ENCODE measurements at places on chromosomes 3 and 15.

DNA sequence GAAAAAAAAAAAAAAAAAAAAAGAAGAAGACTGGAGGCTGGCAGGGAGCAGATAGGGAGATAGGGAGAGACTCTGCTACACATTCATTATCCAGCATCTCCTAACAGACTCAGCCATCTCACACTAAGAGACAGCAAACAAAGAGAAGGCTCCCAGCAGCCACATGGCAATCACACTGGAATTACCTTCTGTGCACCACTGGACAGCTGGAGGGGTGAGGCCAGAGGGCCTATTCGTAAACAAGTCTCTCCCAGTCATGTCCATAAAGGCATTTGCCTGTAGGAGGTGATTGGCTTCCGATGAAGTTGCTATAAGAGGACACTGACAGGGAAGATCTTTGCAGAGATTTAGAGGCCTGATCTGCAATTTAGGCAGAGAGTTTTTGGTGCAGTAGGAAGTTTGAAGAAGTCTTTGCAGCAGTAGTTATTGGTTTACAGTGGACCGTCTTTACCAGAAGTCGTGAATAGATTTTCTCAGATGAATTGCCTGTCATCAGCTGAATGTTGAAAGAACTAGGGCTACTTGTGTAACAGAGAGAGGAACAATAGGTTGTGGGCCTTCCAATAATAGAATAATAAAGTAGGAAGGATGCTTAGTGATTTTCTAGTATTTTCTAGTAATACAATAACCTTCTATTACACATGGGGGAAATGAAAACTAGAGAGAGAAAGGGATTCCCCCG, 89.7 kb downstream of the TP63 start:
- H3K27me3 ChIP-seq = no peaks in the 10 kb centered on the region
- no peak overlapping the region for H3K27ac ChIP-seq
- no peaks in the 10 kb centered on the region for H3K4me1 ChIP-seq
- H3K4me3 ChIP-seq = no peak overlapping the region

DNA sequence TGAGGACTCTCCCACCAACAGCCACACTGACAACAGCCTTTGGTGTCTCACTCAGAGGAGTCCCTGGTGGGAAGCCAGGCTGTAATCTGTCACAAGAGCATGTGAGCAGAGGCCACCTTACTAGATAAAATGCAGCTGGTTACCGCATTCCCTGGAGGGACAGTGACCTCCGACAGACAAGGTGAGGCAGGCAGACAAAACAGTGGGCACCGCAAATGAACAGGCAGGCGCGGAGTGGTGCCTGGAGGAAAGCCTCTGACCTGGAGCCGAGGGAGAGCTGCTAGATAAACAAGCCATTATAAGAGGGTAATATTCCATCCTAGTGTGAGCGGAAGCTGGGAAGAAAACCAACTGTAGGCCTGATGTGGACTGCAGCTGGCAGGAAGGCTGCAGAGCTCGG, 736.4 kb downstream of the FHIT start:
- H3K4me3 ChIP-seq = no peak overlapping the region
- no peak for DNase-seq
- no peaks in the 10 kb centered on the region for H3K36me3 ChIP-seq
- no peaks in the 10 kb centered on the region for H3K27me3 ChIP-seq
- H3K27ac ChIP-seq = no peak overlapping the region

DNA sequence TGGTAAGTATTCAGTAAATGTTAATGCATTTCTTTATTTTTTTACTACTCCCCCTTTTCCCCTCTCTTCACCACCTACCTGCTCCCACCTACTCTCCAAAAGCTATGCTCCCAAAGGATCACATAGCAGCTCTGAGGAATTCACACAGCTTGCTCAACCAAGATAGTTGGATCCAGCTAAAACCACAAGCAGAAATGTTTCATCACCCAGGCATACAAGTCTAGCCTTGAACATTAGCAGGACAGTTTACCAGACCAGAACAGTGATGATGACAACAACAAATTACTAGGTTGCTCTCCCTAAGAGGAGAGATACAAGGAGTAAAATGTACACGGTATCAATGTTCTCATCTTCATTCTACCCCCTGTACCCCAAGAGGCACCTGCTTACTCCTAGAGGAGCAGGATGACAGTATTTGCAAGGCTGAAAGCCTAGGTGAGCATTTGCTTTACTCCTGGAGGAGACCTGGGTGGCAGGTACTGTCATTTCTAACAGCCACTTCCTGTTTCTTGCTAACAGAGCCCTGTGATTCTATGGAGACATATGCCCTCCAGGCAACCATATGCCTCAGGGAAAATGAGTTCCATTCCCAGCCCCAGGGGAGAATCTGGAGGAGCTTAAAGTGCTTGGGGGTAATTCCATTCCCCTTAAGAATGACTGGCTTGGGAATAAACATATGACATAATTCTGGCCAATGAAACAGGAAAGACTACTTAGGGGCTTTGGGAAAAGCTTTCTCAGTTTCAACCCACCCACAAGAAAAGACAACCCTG, 237.5 kb downstream of the NTRK3 start:
- DNase-seq = no peak
- no peaks in the 10 kb centered on the region for H3K27me3 ChIP-seq

- no peak overlapping the region for H3K27ac ChIP-seq
- H3K27me3 ChIP-seq = no peaks in the 10 kb centered on the region
- H3K4me1 ChIP-seq = peaks cover 4% of the 10 kb centered on the region
- no peak overlapping the region for H3K4me3 ChIP-seq
- H3K36me3 ChIP-seq = no peaks in the 10 kb centered on the region
These were observed 311.0 kb downstream of the WDR72 start for GRCh38 chr15:53448232-53449015.

GRCh38 chr15:71455107-71455506, 339.8 kb downstream of the THSD4 start:
- H3K4me1 ChIP-seq = peaks cover 3% of the 10 kb centered on the region
- H3K36me3 ChIP-seq = no peaks in the 10 kb centered on the region
- no peaks in the 10 kb centered on the region for H3K27me3 ChIP-seq
- DNase-seq = no peak
- H3K4me3 ChIP-seq = no peak overlapping the region

- H3K4me3 ChIP-seq = no peak overlapping the region
- no peak overlapping the region for H3K27ac ChIP-seq
- no peaks in the 10 kb centered on the region for H3K36me3 ChIP-seq
- no peak for DNase-seq
These were observed 8.5 kb upstream of the CTXND1 start for GRCh38 chr15:80260551-80260950.

- H3K4me1 ChIP-seq = no peaks in the 10 kb centered on the region
- DNase-seq = no peak
- H3K4me3 ChIP-seq = no peak overlapping the region
- H3K27me3 ChIP-seq = no peaks in the 10 kb centered on the region
- no peaks in the 10 kb centered on the region for H3K36me3 ChIP-seq
These were observed 59.8 kb downstream of the EXOG start for GRCh38 chr3:38555926-38556325.

DNA sequence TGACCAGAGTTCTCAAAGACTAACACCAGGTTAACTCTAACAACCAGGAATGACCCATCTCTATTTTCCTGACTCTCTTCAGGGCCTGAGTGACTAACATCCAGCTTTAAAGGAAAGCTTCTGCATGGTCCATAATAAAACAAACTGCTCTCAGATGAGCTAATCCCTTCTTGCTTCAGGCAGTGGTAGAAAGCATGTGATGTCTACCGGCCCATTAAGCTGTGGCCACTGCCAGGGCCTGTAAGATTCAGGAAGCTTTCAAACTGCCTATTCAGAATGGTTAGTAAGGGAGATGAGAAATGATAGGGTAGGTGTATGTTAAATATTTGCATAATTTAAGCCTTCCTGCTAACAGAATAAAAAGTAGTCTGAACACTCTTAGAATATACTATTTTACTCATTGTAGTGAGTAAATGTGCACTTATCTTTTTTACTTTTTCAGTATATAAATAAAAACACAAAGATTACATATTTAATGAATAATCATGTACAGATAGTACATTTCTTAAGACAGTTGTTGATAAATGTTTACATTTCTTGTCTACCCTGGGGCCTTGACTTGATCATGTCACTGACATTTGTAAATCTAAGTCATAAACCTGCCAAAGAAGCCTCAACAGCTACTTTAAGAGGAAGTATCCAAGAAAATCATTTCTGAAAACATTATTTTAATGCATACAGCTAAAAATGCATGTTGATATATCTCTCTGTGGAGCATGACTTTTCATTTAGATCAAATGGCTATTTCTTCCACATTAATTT, 222.0 kb downstream of the MCTP2 start:
- no peak overlapping the region for H3K27ac ChIP-seq
- DNase-seq = no peak
- no peak overlapping the region for H3K4me3 ChIP-seq

- no peak overlapping the region for H3K27ac ChIP-seq
- DNase-seq = no peak
- H3K27me3 ChIP-seq = no peaks in the 10 kb centered on the region
- H3K4me1 ChIP-seq = no peaks in the 10 kb centered on the region
- peaks cover 3% of the 10 kb centered on the region for H3K36me3 ChIP-seq
These were observed 206.4 kb downstream of the STAG1 start for GRCh38 chr3:136545664-136546268.

DNA sequence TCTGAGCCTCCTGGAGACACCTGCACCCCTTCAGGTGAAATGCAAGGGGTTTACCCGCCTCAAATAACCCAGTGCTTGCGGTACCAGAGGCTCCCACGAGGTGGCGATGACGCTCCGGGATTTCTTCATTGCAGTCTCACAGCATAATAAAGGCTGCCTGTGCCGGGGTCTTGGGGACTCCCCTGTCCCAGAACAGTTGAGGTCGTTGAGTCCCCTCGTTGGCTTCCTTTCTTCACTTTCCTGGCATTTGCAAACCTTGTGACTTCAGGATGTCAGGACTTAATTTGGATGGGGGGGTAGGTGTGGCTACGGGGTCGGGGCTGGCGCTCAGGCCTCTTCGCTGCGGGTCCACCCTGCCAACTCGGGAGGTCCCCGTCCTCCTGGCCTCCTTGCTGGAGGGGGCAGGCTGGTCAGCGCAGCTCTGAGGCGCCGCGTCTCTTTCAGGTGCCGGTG, 1.3 kb downstream of the GNAT1 start:
- peak; percentile 80 for DNase-seq
- H3K4me3 ChIP-seq = no peak overlapping the region
- H3K27ac ChIP-seq = no peak overlapping the region

DNA sequence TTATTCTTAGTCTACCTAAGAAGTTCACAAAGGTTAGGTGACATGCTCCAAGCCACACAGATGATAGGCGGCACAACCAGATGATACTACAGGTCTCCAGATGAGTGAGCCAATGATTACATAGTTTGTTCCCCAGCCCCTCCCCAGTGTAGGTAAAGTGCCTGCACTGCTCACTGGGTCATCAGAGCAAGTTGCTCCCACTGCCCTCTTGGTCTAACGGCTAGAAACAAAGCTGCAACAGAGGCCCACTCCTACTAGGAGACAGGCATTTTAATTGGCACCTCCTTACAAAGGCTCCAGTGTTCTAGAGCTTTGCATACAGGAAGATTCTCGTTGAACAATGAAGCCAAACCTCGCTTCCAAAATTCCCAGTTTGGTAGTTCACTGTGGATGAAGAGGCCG, 47.3 kb downstream of the TMEM44 start:
- no peak for DNase-seq
- H3K4me1 ChIP-seq = peaks cover 2% of the 10 kb centered on the region
- peaks cover 60% of the 10 kb centered on the region for H3K36me3 ChIP-seq

- DNase-seq = no peak
- H3K27me3 ChIP-seq = no peaks in the 10 kb centered on the region
- no peaks in the 10 kb centered on the region for H3K4me1 ChIP-seq
These were observed 359.1 kb downstream of the EPHB1 start for GRCh38 chr3:135154186-135154585.

GRCh38 chr3:58419780-58420507, 13.7 kb downstream of the PDHB start:
- H3K27me3 ChIP-seq = no peaks in the 10 kb centered on the region
- peaks cover 3% of the 10 kb centered on the region for H3K4me1 ChIP-seq
- DNase-seq = no peak

GRCh38 chr3:114645392-114645791, 351.6 kb downstream of the TIGIT start:
- no peak overlapping the region for H3K4me3 ChIP-seq
- H3K36me3 ChIP-seq = no peaks in the 10 kb centered on the region
- no peak overlapping the region for H3K27ac ChIP-seq
- no peaks in the 10 kb centered on the region for H3K27me3 ChIP-seq
- H3K4me1 ChIP-seq = peaks cover 5% of the 10 kb centered on the region
- DNase-seq = no peak

- H3K36me3 ChIP-seq = no peaks in the 10 kb centered on the region
- H3K27me3 ChIP-seq = peaks cover 15% of the 10 kb centered on the region
- H3K4me1 ChIP-seq = peaks cover 4% of the 10 kb centered on the region
These were observed 89.7 kb upstream of the RASGRF1 start for GRCh38 chr15:79180318-79180717.

- no peak overlapping the region for H3K4me3 ChIP-seq
- no peaks in the 10 kb centered on the region for H3K27me3 ChIP-seq
- peaks cover 9% of the 10 kb centered on the region for H3K4me1 ChIP-seq
- no peaks in the 10 kb centered on the region for H3K36me3 ChIP-seq
These were observed 49.0 kb upstream of the SLC4A7 start for GRCh38 chr3:27533261-27533607.

- DNase-seq = peak; percentile 58
- H3K36me3 ChIP-seq = no peaks in the 10 kb centered on the region
- H3K27me3 ChIP-seq = no peaks in the 10 kb centered on the region
These were observed 695.4 kb downstream of the FHIT start for GRCh38 chr3:60555686-60556354.

- no peaks in the 10 kb centered on the region for H3K27me3 ChIP-seq
- no peak overlapping the region for H3K4me3 ChIP-seq
- H3K27ac ChIP-seq = peak overlapping the region; percentile 15
- H3K4me1 ChIP-seq = peaks cover 15% of the 10 kb centered on the region
- DNase-seq = no peak
These were observed 11.6 kb downstream of the TKT start for GRCh38 chr3:53244271-53244670.
